ENCODE measurements at places on chromosomes 5 and 9.

DNA sequence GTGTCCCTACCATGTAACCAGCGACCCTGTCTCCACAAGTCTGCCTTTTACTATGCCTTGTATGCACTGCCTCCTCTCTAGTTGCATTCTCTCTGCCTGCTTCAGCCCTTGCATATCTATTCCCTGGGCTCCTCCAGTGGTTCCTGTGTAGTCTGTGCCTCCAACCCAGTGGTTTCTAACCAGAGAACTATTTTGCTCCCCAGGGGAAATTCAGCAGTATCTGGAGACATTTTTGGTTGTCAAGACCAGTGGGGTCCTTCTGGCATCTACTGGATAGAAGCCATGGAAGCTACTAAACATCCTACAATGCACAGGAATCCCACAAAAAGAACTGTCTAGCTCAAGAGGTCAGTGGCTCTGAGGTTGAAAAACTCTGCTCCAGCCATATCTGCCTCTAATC lies 224.1 kb upstream of the RASEF start:
- DNase-seq = no peak

- no peak for DNase-seq
Observed at GRCh38 chr9:125655691-125656410, 51.2 kb downstream of the MAPKAP1 start.

DNA sequence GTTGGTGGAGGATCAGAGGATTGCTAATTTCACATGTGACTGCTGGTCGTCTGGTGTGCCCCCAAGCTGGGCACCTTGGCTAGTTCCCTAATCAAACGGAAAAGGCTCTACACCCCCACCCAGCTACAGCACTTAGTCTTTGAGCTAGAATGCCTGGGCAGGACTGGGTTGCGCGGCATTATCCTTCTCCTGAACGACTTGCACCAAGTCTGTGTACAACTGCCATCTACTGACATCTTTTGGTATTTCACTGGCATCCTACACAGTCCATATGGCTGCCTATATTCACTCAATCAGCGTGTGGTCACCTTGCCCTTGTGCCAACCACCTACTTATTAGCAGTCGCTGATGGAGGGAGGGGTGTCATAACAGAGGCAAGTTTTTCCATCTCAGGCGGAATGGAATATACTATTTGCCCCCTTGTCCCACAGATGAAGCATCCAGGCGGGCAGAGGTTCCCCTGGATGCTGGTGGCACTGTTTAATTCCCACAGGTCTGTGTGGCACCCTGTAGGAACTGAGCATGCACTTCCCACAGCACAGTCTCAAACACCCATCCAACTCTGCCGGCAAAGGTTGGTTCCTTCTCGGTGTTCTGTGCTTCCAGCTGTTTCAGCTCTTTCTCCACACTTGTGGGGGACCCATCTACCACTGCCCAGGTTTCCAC lies 150.1 kb downstream of the OSTF1 start:
- DNase-seq = peak; percentile 27

- DNase-seq = no peak
Observed at GRCh38 chr5:7330256-7330655, 65.7 kb upstream of the ADCY2 start.

GRCh38 chr5:172162323-172162986 lies 25.6 kb downstream of the STK10 start:
- DNase-seq = no peak

DNA sequence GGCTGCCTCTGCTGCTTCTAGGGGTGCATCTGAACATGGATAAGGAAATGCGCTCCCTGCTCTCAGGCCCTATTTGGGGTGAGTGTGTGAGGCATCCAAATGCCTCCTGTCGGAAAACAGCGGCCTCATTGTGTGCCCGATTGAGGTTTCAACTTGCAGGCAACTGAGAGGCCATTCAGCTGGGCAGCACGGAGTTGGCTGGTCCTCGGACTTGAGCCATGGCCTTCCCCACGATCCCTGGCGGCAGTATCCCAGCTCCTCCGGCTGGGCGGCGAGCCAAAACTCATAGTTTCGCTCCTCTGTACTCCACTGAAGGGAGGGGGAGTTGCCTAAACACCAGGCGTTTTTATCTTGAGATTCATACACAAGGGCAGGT lies 597.3 kb upstream of the SGCD start:
- no peak for DNase-seq

DNA sequence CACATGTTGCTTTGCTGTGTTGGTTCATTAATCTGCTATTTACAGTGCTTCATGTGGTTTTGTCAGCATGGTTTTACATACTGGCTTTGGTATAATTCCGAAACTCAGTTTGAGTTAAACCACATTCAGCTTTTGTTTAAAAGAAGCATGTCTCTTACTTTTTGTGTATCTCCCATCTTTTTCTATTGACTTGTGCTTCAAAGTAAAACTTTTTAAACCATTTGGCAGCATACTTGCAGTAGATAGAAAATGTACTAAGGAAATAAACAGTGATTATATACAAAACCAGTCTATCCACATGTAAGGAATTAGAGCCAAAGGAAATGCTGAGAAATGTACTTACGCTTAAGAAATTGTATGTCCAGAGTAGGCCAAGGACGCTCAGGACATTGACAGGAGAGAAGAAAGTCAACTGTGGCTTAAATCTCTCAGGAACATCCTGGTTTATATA lies 286.9 kb downstream of the ARHGEF28 start:
- no peak for DNase-seq

- no peak for DNase-seq
Observed at GRCh38 chr5:57324861-57325260, 151.0 kb downstream of the GPBP1 start.

DNA sequence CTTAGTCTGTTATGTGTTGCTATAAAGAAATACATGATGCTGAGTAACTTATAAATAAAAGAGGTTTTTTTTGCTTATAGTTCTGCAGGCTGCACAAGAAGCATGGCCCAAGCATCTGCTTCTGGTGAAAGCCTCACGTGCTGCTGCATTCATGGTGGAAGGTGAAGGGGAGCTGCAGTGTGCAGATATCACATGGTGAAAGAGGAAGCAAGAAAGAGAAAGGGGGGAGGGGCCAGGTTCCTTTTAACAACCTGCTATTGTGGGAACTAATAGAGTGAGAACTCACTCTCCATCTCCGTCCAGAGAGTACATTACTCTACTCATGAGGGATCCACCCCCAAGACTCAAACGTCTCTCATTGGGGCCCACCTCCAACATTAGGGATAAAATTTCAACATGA lies 12.5 kb upstream of the PARP8 start:
- DNase-seq = peak; percentile 89

GRCh38 chr5:105752801-105753200 lies 1917.9 kb downstream of the EFNA5 start:
- DNase-seq = no peak

- peak; percentile 45 for DNase-seq
Observed at GRCh38 chr9:120348951-120349429, 231.0 kb downstream of the CDK5RAP2 start.

DNA sequence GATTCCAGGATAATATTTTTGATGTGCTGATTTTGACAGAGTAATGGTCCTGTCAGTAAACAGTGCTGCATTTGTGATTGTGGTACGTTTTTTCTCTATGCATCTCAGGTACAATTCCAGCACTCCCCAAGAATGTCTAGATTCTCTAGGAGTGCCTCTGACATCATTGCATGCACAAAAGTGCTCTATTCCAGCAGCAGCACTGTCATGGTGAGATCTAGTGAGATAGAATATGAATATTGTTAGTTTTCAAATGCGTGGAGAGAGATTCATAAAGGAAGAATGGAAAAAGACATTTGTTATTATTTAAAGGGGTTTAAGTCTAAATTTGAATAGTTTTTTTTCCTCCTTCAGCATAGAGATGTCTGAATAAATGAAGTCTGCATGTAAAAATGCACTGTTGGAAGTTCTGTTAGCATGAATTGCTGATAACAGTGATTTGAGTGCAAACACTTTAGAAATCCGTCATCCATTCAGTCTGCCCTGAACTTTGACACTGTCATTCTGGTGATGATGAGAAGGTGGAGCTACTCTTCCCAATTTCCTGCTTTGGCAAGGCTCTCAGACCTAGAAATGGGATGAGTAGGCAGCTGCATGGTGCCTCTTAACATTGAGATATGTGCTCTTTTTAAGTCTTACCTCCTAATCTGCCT lies 84.6 kb downstream of the GAPVD1 start:
- DNase-seq = no peak

- DNase-seq = peak; percentile 65
Observed at GRCh38 chr5:107449369-107449768, 221.4 kb downstream of the EFNA5 start.

GRCh38 chr9:124262649-124262972 lies 4.9 kb downstream of the NEK6 start:
- no peak for DNase-seq

- no peak for DNase-seq
Observed at GRCh38 chr5:10984021-10984715, 223.1 kb upstream of the DAP start.

- DNase-seq = no peak
Observed at GRCh38 chr5:86756839-86757238, 139.1 kb downstream of the COX7C start.

- peak; percentile 77 for DNase-seq
Observed at GRCh38 chr5:126969548-126969947, 60.8 kb downstream of the MARCHF3 start.

DNA sequence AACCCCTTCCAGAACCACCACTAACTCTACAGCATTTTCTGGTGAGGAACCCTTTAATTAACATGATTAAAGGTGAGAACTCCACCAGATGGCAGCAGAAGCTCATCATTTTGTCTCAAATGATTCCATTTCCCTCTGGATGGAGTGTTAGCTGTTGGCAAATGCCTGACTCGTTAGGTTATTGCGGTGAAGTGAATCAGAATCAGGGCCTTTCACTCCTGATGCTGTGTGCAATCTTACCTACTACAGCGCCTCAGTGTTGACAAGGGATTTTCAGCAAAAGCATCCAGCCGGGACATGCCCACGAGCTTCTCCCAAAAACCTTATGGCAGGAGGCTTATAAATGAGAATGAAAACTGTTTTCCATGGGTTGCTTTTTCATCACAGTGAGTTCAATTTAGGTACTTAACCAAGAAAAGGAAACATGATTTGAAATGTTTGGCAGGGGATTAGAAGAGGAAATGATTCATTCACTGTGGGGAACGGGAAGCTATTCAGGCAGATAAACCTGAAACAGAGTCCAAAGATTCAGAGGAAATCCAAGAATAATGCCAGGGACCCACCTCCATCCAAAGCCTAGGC lies 48.0 kb upstream of the CAST start:
- peak; percentile 71 for DNase-seq

- DNase-seq = no peak
Observed at GRCh38 chr9:27394826-27395201, 97.9 kb upstream of the EQTN start.

- no peak for DNase-seq
Observed at GRCh38 chr5:172385707-172386106, 68.6 kb downstream of the SH3PXD2B start.

- no peak for DNase-seq
Observed at GRCh38 chr5:170389550-170389892, 354 bp upstream of the KCNMB1 start.

DNA sequence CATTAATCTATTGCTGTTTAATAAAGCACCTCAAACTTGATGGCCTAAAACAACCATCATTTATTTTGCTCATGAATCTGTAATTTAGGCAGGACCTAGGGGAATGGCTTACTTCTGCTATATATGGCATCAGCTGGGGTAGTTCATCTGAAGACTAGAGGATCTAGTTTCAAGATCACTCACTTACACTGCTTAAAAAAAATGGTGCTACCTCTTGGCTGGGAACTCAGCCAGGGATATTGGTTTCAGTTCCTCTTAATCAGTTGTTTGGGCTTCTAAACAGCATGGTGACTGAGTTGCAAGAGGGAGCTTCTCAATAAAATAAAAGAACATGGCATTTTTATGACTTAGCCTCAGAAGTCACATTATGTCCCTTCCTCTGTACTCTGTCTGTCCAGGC lies 142.0 kb downstream of the FAM114A2 start:
- DNase-seq = peak; percentile 29

DNA sequence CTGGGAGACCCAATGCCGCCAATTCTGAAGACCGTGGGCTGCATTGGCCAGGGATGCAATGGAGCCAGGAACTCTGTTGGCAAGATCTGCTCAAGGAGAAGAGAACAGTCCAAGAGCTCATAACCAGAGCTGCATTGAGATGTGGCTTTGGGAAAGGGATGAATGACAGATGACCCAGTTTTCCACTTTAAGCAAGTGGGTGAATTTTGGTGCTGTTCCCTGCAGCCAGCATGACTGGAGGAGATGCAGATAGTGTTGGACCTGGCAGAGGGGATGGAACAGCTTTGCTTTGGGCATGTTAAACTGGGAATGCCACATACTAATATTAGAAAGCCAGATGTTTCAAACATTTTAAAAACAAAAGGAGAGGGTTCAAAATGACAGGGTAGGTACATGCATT lies 143.1 kb downstream of the FSTL4 start:
- no peak for DNase-seq

GRCh38 chr5:9498541-9499497 lies 47.1 kb downstream of the SEMA5A start:
- peak; percentile 1 for DNase-seq

GRCh38 chr9:30459156-30459555 lies 1925.3 kb upstream of the ACO1 start:
- DNase-seq = no peak

DNA sequence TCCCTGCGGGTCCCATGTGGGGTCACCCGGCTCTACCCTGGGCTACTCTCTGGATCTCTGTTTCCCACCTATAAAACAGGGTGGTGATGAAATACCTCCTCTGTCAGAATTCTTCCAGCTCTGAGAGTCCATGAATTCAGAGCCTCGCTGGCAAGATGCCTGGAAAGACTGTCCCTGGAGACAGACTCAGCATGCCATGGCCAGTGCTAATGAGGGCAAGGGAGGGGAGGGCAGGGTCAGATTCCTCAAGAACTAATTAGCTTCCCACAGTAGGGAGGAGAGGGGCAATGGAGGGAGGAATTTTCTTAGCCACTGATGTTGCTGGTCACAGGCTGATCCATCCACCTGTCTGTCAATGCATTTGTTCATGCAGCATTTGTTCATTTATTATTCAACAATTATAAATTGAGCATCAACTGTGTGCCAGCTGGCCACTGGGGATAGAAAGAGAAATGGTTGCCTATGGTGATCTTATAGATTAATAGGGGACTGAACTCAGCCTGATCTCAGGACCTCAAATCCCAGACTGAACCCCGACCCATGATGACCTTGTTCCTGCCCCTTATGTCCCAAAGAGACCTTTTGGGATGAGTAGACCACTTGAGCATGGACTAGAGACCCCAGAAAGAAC lies 4.7 kb downstream of the SYNPO start:
- DNase-seq = no peak

DNA sequence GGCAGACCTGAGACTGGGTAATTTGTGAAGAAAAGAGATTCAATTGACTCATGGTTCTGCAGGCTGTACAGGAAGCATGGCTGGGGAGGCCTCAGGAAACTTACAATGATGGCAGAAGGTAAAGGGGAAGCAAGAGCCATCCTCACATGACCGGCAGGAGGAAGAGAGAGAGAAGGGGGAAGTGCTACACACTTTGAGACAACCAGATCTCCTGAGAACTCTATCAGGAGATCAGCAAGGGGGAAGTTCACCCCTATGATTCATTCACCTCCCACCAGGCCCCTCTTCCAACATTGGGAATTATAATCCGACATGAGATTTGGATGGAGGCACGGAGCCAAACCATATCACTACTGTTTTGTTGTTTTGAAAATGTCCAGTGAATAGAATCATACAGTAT lies 110.2 kb downstream of the DAPK1 start:
- DNase-seq = no peak

GRCh38 chr5:142959683-142960657 lies 189.8 kb downstream of the ARHGAP26 start:
- no peak for DNase-seq

GRCh38 chr5:91264311-91265051 lies 118.6 kb downstream of the ARRDC3 start:
- no peak for DNase-seq

Measured in OCI-LY7 (cell line).